ENCODE measurements at places on chromosomes 1 and 21.

DNA sequence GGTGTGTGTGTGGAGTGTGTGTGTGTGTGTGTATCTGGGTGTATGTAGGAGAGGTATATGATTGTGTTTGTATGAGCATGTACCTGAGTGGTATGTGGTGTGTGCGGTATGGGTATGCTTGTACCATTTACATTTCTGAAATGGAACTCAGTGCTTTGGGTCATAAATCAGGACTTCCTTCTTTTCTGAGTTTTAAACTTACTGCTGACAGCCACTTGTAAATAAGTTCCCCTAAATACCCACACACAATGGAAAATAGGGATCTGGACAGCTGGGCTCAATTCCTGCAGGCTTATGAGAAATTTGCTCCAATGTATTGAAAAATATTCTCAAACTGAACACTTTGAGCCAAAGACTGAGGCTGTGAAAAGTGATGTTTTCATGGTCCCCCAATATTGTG is 293.6 kb downstream of the HLX start:
- peak; percentile 58 for DNase-seq

DNA sequence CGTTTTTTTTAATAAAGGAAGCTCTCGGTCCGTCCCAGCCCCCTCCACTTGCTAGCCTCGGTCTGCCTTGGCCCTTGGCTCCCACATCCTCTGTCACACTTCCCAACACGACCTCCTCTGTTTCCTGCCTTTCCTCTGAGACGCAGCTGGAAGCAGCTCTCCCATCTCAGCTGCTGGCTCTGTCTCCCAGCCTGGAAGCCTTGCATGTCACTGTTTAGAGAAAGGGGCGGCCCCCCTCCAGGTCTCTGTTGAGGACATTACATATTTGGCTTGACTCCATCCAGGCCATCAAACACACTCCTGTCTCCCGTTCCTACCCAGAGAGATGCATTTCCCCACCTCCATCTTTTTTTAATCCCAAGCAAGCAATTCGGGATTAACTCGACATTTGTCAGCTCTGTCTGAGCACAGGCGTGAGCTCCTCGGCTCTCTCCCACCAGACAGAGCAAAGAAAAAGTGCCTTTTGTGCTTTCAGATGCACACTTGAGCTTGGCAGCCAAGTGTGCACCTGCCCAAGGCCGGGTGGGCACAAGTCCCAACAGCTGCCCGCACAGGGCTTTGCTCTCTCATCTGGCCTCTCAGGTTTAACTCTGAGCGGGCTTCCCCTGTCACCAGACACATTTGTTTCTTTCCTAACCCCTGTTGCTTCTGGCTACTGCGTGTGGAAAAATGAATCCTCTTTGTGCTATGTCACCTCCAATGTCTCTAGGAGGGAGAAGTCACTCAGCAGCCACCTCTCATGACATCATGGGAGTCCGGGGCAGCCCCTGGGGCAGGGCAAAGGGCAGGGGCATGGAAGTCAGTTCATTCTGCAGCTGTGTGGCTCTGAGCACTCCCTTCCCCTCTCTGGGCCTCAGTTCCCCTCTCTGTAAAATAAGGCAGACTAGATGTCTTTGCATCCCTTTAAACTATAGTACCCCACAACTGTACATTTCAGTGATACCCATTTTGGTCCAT is 108.3 kb downstream of the KCND3 start:
- no peak for DNase-seq

- no peak for DNase-seq
Observed at GRCh38 chr1:112776688-112777087, 61.6 kb upstream of the PPM1J start.

DNA sequence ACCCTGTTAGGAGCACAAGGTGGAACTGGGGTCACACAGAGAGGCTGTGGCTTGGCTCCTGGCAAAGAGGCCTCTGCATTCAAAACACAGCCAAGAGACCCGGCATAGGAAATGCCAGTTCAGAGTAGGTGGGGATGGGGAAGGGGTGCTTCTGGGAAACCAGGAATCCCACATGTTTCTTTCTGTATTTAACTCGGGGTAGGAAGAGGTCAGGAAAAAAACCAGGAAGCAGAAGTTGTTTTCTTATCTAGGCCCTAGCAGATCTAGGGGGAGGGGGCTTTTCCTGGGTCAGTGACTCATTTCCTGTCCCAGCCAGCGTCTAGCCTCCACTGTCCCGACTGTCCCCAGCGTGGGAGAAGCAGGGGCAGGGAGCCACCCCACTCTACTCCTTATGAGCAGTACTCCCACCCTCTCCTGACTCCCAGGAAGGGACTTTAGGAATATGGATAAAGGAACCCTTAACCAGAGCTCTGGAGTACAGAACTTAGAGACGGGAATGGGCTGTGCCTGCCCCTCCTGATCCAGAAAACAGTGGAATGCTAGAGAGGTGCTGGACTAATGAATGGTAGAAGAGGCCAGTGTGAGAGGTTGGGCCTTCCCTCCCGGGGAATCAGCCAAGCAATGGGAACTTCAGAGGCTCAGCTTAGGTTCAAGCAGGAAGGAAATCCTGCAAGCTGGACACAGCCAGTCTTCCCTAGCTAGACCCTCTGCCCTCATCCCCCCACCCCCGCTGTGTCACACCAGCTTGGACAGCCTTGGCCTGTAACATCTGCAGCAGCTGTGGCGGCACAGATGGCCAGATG is 5.7 kb downstream of the FHL3 start:
- DNase-seq = peak; percentile 78

DNA sequence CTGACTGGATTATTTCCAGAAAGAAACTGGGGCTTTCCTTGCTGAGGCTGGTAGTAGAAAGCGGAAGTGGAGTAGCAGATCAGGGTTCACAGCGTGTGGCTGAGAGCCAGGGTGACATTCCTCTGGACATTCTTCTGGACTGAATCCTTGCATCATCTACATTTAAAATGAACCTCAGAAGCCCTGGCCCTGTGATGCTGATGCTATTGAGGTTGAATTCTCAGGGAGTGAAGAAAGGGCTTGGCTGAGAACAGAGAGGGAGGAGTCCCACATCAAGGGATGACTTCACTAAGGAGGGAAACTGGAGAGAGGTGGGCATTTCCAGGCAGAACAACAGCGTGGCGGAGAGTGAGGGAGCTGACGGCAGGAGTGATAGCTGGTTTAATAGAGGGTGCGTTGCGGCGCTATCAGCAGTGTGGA is 102.3 kb upstream of the LMO4 start:
- peak; percentile 87 for DNase-seq

- no peak for DNase-seq
Observed at GRCh38 chr1:166189126-166189525, 22.3 kb upstream of the FAM78B start.

- DNase-seq = peak; percentile 86
Observed at GRCh38 chr1:30754684-30755171, 2.8 kb downstream of the LAPTM5 start.

DNA sequence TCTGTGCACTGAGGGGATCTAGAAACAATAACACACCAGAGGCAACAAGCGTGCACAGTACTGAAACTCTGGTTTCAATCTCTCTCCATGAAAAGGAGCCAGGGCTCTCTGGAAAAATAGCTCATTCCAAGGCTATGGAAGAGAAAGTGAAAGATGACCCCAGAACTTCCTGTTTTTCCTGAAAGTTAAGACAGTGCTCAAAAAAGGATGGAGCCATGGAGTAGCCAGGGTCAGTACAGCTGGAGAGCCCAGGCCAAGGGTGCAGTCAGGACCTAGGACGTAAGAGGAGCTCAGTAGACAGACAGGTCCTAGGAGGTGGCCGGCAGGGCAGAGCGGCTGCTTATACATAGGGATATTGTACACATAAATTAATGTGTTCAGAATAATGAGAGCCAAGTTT is 19.1 kb downstream of the NOL9 start:
- DNase-seq = no peak

GRCh38 chr1:65114322-65114721 is 33.7 kb upstream of the AK4 start:
- no peak for DNase-seq

DNA sequence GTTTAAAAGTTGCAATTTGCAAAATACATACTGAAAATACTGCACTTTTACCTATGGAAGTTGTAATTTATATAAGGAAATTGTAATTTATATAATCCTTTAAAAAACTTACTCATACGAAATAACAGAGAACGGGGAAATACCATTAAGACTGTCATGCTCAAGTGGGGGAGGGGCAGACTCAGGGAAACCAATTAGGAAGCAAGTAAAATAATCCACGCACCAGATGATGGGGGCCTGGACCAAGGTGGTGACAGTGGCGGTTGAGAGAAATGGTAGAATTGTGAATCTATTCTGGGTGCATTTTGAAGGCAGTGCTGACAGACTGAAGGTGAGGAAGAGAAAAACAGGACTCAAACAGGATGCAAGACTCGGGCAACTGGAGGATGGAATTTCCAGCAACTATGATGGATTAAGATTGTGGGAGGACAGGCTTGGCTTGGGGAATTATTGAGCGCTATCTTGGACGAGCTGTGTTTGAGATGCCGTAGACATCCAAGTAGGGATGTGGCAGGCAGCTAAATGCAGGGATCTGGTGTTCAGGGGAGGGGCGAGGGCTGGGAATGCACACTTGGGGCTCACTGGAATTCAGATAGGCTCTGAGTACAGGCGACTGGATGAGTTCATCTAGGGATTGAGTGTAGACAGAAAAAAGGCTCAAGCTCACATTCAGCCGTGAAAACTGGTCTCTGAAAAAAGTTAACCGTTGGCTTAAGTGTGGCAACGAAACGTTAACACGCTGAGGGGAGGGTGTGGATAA is 977 bp downstream of the LCA5L start:
- DNase-seq = no peak

- no peak for DNase-seq
Observed at GRCh38 chr1:61000327-61000726, 82.0 kb upstream of the NFIA start.
